H1 (cell line): ENCODE measurements at places on chromosomes 13 and 19. TPM values are rescaled to one million over a fixed set of nuclear protein-coding genes. Genes with fewer than 3 reads are reported as not detected.

DNA sequence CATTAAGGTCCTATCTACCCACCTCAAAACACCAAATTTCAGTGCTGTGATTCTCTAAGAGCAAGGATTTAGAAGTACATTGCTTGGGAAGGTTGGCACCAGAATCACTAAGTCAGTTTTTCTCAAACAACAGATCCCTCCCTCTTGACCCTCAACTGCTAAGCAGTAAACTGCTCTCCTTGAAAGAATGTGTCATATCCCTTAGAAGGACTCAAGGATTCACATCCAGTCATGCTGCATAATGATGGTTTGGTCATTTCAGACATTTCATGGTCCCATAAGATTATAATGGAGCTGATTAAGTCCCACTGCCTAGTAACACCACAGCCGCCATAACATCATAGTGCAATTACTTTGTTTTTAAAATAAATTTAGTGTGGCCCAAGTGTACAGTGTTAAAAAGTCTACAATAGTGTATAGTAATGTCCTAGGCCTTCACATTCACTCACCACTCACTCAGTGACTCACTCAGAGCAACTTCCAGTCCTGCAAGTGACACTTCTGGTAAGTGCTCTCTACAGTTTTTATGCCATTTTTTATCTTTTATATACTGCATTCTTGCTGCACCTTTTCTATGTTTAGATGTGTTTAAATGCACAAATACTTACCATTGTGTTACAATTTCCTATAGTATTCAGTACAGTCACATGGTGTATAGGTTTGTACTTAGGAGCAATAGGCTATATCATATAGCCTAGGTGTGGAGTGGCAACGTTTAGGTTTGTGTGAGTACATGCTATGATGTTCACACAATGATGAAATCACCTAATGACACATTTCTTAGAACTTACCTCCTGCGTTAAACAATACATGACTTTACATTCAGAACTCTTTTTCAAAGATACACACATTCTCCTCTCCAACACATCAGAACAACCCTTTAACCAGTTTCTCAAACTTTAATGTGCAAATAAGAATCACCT, 15.7 kb upstream of the CCDC169 start:
- H3K4me1 ChIP-seq, result no peaks in the 10 kb centered on the region; the same call in 1 of the 2 replicates
- no peak overlapping the region for H3K4me3 ChIP-seq
- H3K27ac ChIP-seq, result no peak overlapping the region
- DNase-seq, result no peak

DNA sequence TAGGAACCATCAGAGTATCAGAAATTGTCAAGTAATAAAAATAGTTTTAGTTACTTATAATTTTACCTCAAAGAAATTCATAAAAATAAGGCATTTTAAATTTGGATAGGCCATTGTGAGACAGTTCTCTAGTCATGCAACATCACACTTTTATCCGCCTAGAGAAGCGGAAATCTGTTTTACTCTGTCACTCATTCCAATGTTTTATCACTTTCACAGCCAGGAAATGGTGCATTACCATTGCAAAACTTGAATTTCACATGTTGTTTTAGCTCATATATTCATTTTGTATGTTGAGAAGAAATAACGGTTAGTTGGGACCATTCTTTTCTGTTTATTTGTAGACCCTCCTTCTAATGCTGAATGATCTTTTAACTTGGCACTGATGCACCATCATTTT, 427.2 kb downstream of the GPC6 start:
- no peaks in the 10 kb centered on the region for H3K4me1 ChIP-seq
- no peaks in the 10 kb centered on the region for H3K27me3 ChIP-seq
- H3K36me3 ChIP-seq, result no peaks in the 10 kb centered on the region
- no peak overlapping the region for H3K27ac ChIP-seq
- no peak overlapping the region for H3K4me3 ChIP-seq

DNA sequence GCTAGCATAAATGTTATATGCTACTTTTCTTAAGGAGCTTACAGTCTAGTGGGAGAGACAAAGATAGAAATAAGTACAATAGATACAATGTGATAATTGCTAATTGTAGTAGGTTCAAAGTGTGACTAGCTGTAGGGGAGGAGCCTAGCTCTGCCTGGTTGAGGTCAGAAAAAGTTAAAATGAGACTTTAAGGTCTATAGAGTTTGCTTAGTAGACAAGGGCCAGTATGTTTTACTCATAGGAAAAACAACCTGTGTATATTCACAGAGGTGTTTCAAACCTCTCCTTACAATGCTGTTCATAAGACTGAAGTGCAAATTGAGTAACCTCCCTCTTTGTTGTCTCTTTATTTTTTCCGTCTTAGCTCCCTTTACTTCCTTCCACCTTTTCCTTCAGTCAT, 56.1 kb downstream of the PDS5B start:
- H3K27me3 ChIP-seq, result no peaks in the 10 kb centered on the region
- no peak overlapping the region for H3K4me3 ChIP-seq
- no peak for DNase-seq
- no peak overlapping the region for H3K27ac ChIP-seq

GRCh38 chr13:106882246-106882645, 314.3 kb upstream of the ARGLU1 start:
- H3K36me3 ChIP-seq, result no peaks in the 10 kb centered on the region
- H3K4me3 ChIP-seq, result no peak overlapping the region
- DNase-seq, result no peak
- H3K27me3 ChIP-seq, result no peaks in the 10 kb centered on the region
- H3K27ac ChIP-seq, result no peak overlapping the region

F7 gene
- total RNA-seq, result 0.43 and 0.67 TPM in 2 replicates

PRSS57 gene
- not detected in 2 replicates for total RNA-seq
